HT1080 (cell line): ENCODE measurements at places on chromosomes 2 and 18.

DNA sequence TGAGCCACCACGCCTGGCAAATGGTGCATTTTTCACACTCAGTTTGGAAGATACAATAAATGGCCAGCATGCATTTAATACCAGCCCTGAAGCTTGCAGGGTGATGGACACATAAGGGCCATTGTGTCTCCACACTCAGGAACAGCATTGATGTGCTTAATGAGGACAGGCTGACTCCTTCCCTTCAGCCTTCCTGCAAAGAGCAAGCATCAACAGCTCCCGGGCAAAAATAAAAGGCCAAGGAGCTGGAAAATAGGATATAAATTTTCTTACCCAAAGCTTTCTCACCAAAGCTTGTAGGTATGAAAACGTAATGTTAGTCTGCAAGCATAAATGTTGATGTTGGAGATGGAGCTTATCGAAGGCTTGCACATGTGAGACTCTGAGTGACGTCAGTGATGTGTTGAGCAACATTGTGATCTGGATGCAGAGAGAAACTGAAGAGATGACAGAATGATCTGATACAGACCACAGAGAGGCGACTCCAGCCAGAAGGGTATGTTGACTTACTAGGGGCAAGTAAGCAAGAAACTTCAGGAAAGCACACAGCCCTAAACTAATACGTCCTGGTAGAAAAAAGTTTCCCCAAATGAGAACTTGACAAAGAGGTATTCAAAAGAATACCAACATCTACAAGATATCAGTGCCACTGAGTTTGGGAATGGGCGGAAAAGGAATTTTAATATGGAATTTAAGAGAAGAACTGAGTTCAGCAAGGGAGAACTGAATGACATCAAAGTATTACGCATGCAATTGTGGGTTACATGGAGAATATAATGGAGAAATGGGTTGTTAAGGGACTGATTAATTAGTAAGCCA, 256.5 kb downstream of the TGIF1 start:
- DNase-seq: no peak

- peak; percentile 93 for DNase-seq
Observed at GRCh38 chr2:150526827-150527226, 39.4 kb upstream of the RND3 start.

- DNase-seq: no peak
Observed at GRCh38 chr2:182933629-182934028, 67.2 kb upstream of the FRZB start.

GRCh38 chr2:71385012-71385411, 53.4 kb downstream of the ZNF638 start:
- DNase-seq: peak; percentile 33

- DNase-seq: no peak
Observed at GRCh38 chr2:85951351-85952067, 62.7 kb upstream of the ST3GAL5 start.

DNA sequence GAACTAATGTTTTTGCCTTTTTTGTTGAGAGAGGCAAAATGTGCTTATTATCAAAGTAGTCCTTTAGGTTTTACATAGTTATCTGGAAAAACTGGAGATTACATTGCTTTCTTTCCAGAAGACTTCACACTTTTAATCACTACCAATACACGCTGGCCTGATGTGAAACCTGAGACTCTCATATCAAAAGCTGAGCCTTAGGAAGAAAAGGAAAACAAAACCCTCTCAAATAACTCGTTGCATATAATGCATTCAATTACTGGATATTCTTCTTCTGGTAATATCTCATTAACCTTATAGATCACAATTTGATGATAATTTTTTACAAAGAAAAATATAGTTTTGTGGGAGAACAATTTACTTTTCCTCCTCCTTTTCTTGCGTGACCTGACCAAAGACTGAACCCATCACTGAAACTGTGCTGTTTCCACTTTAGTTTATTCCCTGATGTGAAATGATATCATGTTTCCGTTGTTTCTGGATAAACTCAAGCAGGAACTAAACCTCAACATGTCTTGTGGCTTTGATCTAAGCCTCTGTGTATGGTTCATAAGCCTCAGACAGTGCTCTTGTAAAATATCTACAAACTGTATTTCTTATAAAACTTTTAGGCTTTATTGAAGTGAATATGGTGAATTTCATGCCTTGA, 332.4 kb downstream of the GULP1 start:
- DNase-seq: peak; percentile 38

GRCh38 chr2:150127346-150127990, 360.0 kb downstream of the RND3 start:
- no peak for DNase-seq

DNA sequence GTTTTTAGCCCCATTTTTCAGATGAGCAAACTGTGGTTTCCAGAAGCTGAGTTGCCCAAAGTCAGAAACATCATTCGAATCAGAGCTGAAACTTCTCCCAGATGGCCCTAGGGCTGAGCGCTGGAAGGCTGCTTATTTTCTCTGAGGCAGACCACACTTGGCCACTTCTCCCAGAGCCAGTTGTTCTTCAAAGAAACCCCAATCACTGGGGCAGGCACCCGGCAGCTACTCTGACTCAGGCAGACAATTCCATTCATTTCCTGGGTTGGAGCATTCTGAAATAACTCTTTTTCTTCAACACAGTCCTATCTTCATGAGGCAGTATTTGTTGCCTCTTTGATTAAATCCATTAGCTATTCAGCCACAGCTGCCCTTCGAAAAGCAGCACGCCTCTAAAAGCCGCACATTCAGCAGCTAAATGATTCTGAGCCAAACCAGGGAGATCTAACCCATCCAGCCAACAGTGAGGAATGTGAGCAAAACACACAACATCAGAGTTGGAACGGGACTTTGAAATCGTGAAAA, 40.9 kb downstream of the LRATD1 start:
- DNase-seq: peak; percentile 20

DNA sequence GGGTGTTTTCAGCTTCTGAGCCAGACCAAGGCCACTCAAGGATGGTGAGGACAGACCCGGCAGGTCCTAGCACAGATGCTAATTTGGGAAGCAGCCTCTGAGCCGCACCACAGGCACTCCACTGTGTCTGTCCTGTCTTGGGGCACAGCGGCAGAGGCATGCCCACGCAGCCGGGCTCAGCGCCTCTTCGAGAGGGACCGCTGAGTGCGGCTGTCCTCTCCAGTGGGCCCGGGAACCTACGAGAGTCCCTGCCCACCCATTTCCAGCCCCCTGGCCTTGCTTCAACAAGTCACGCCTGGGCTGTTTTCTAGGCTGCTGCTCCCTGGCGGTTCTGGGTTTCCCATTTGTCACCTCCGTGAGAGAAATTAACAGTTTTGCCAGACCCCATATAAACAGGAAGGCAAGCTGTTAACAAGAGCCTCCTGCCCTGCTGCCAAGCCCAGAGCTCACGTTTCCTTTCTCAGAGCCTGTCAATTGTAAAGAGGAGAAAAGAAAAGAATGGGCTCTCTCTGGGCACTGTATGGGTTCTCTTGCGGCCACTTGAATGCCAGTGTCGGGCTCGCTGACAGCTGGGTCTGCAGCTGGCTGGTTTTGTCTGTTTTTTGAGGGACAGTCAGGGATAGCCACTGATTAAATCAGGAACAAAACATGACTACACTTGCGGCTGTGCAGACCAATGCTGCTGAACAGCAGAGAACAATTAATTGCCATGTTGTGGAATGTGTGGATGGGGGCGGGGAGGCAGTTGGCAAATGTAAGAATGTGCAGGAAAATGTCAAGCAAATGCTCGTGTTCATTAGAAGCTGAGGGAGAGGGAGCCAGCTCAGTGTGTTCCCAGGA, 30.6 kb downstream of the TMEM17 start:
- DNase-seq: no peak

GRCh38 chr2:76749858-76750257, 772.3 kb downstream of the LRRTM4 start:
- DNase-seq: peak; percentile 56

DNA sequence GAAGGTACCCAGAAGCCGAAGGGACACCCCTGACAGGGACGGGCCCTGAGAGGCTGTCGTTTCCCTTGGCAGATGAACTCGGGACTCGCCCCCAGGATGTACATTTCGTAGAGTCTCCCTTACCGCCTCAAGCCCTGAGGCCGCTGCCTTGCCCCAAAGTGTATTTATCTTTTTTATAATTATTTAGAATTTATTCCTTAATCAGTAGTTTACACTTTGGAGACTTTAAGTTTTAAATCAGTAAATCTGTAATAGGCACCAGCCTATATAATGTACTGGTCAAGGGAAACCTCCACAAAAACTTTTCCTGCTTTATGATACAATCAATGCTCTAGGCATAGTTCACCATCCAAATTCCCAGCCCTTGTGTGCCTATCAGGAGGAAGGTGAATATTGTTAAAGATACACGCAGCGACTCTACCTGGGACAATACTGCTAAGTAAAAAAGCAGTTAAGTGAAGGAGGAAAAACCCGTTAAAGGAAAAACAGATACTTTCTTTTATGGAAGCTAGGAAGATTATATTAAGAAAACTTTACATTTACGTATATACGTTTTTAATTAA, 848 bp downstream of the VRK2 start:
- no peak for DNase-seq

GRCh38 chr2:203951366-203951902, 14.9 kb downstream of the ICOS start:
- DNase-seq: no peak

GRCh38 chr2:237465515-237466148, 21.4 kb upstream of the MLPH start:
- DNase-seq: peak; percentile 94

DNA sequence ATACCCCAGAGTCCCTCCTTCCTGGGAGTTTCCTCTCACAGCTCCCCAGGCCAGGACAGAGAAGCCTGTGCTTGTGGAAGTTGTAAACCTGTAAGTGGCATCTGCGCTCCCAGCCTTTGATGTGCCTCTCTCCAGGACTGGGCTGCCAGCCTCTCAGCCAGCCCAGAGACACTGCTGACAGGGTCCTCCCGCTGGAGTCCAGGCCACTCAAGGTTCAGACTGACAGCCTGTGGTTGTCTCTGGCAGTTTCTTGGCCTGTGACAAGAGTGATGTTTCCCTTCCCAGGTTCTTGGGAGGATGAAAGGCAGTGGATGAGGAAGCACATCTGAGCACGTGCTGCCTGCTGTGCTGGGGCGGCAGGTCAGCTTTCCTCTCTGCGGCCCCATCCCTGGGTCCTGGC, 3.0 kb downstream of the SLC35F6 start:
- DNase-seq: no peak

DNA sequence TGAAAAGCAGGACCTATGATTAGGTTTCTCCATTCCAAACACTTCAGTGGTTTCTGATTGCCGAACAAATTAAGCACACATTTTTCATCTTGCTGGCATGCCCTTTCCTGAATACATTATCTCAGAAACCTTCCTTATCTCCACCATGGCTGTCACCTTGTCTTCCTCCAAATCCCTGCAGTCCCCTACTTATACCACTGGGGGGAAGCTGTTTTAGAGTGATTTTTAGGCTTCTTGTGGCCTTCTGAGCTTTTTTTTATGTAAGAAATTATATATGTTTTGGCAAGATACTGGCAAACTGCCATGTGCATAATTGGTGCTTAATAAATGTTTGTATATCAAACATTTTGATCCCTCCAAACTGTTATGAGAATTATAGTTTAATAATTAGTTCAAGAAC, 229.2 kb downstream of the MYT1L start:
- no peak for DNase-seq

GRCh38 chr2:208392300-208392699, 14.3 kb upstream of the PTH2R start:
- peak; percentile 8 for DNase-seq

- DNase-seq: no peak
Observed at GRCh38 chr18:1751249-1751648, 820.1 kb downstream of the METTL4 start.

GRCh38 chr2:73759285-73759764, 20.6 kb downstream of the DUSP11 start:
- no peak for DNase-seq

DNA sequence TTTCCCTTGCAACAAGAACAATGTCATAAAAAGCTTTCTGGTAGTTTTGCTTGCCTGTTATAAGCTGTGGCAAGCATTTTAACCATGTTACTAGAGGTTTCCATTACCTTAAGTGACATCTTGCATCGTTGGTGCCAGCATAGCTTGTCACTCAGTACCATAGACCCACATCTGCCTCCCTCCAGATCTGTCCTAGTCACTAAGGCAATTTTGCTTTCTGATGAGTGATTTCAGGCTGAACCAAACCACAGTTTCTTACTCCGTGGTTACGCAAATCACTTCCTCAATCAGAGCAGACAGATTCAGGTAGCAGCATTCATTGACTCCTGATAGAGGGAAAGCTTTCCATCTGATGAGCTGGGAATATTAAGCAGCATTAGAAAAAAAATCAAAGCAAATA, 1057.5 kb upstream of the FAM98A start:
- no peak for DNase-seq

DNA sequence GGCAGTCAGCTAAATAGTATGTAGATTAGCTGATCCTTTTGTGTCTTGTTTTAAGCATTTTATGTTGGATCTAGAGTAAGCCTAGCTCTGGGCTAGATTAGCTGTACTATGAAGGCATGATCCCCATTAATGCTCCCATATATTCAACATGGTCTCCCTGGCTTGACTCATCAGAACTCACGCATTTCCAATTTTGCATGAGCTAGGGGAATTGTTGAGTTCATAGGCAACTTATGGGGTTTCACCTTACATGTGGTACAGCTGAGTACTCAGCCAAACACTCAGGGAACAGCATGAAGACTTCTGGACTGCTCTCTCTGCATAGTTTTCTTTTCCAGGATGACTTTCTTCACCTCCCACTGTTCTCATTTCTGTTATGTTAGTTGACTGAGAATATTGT, 248.2 kb downstream of the TMX3 start:
- no peak for DNase-seq

- no peak for DNase-seq
Observed at GRCh38 chr2:75808793-75809535, 98.2 kb upstream of the GCFC2 start.

- DNase-seq: no peak
Observed at GRCh38 chr18:25898965-25899364, 191.4 kb downstream of the SS18 start.

DNA sequence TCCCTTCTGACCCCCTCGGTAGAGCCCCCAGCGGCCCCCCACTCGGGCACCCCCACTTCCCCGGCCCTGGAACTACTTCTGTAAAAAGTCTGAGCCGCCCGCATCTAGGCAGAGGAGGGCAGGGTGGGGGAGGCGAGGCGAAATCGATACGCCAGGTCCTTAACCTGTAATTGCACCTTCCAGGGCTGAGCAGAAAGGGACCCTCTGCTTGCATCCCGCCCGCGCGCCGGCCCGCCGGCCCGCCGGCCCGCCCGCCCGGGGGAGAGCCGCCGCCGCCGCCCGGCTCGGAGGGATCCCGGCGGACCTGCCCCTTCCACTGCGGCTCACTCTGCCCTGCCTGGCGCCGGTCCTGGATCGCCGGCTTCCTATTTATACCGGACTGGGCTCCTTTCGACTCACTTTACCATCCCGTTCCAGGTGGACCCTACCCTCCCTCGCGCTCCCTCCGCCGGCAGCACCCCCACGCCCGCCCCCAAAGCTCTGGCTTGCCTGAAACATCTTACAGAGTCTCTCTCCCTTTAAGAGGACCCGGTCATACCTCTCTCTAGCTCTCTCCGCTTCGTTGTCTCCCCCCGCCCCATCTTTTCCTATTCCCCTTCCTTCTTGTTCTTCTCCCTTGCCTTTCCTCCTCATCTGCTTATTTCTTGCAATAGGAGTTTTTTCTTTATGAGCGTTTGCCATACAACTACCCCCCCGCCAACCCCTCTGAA, 797 bp downstream of the KLHL14 start:
- DNase-seq: no peak
